ENCODE measurements at places on chromosomes 7 and 10.
A peak's percentile ranks its signal among the peaks of the same experiment; 100 is the strongest.

- DNase-seq, result no peak
These were observed 22.9 kb downstream of the MCM10 start for GRCh38 chr10:13184276-13184675.

- DNase-seq, result no peak
These were observed 1238.9 kb downstream of the XPNPEP1 start for GRCh38 chr10:108684431-108684830.

DNA sequence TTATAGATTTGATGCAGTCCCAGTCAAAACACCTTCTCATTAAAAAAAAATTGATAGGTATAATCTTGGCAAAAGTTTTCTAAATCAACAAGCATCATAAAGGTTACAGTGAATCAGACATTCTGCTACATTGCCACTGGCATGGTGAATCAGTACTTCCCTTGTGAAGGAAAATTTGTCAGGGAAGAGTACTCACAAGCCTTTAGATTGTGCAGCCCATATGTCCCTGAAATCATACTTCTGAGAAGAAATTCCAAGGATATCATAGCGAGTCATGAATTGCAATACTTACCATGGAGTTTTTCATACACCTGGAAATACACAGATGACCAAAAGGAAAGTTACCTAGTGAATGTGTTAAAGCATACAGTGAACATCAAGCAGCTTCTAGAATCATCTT is 17.2 kb downstream of the VSTM2A start:
- no peak for DNase-seq

GRCh38 chr7:138698281-138698680 is 2.9 kb downstream of the SVOPL start:
- DNase-seq, result no peak

GRCh38 chr10:126496771-126497545 is 108.7 kb upstream of the ADAM12 start:
- DNase-seq, result no peak

DNA sequence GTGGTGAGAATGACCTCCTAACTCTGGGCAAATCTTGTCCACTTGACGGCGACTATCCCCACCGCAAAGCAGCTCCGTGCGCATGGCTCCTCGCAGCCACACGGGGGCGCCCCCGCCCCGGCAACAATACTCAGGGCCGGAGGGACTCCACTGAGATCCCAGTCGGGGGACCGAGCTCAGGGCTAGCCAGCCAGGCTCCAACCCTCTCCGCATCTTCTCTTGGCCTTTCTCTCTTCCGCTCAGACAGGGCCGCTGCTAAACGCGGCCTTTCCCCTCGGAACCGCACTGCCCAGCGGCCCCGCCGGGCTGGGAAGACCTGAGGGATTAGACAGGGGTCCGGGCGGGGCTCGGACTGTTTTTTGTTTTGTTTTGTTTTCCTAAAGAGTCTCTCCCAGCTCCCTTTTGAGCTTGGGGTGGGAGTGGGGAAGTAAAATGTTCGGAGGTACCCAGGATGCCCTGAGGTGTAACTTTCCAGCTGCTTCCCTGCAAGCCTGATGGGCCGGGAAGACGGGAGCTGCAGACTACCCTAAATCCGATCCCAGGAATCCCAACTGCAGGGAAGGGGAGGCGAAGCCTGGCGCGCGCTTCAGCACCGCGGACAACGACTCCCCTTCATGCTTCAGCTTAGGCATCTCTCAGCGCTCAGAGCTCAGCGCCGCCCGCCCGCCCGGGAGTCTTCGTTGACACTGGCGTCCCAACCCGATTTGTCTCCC is 2.7 kb downstream of the KCNIP2 start:
- DNase-seq, result no peak

- peak; percentile 22 for DNase-seq
These were observed 3.3 kb downstream of the CASD1 start for GRCh38 chr7:94512735-94513564.

DNA sequence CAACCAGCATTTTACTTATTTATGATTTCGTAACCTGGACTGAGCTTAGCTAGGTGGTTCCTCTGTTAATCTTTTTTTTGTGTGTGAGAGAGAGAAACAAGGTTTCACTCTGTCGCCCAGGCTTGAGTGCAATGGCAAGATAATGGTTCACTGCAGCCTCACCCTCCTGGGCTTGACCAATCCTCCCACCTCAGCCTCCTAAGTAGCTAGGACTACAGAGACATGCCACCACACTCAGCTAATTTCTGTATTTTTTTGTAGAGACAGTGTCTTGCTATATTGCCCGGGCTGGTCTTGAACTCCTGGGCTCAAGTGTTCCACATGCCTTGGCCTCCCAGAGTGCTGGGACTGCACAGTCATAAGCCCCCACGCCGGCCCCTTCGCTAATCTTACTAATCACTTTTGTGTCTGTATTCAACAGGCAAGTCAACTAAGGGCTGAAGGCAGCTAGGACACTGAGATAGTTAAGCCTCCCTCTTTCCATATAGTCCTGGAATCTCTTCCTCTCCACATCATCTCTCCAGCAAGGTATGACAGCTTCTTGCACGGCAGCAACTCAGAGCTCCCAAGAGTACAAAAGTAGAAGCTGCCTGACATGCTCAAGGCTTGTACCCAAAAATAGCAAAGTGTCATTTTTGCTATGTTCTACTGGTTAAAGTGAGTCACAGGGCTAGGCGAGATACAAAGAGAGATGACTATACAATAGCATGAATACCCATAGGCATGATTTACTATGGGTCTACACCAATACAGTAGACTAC is 11.3 kb downstream of the KMT2C start:
- DNase-seq, result no peak

DNA sequence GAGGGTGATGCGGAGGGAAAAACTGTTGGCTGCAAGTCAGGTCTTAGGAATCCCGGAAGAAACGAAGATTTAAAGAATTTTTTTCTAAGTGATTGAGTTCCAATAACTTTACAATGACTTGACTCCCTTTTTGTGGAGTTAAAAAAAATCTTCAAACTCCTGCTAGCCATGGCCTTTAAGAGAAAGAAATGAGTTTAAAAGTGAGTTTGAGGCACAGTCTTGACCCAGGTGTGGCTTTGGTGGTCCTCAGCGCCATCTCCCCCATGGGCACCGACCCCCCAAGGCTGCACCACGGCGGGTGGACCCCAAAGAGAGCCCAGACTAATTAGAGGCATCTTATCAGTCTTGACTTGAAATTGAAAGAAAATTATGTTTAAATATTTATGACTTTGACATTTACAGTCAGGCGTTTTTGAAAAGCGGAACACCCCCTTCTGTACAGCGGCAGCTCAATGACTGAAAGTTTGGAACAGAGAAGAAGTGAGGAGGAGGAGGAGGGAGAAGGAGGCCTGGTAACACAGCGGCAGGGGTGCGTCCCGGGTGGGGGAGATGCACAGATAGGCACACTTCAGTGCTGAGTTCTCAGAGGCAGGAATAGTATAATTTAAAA is 349.6 kb downstream of the DNAJB6 start:
- no peak for DNase-seq

- DNase-seq, result no peak
These were observed 152.9 kb downstream of the CCDC3 start for GRCh38 chr10:12848439-12849173.

- no peak for DNase-seq
These were observed 309.7 kb downstream of the EXOC4 start for GRCh38 chr7:133562621-133563020.

DNA sequence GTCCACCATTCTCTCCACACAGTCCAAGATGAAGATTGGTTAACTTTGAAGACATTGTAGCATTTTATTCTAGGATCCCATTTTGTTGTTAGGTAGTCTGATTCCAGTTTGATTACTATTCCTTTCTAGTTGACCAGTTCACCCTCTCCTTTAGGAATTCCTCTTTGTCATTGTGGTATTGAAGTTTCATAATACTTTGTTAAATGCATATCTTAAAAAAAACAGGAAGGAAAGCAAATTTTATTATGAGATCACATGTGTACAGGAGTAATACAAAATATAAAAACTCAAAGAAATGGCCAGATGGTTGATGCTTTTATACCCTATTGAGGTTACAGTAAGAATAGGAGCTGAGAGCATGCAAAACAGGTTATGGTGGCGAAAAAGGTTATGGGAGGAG is 15.5 kb upstream of the SEMA3C start:
- DNase-seq, result no peak

- no peak for DNase-seq
These were observed 449.5 kb upstream of the MKI67 start for GRCh38 chr10:128575761-128576160.

DNA sequence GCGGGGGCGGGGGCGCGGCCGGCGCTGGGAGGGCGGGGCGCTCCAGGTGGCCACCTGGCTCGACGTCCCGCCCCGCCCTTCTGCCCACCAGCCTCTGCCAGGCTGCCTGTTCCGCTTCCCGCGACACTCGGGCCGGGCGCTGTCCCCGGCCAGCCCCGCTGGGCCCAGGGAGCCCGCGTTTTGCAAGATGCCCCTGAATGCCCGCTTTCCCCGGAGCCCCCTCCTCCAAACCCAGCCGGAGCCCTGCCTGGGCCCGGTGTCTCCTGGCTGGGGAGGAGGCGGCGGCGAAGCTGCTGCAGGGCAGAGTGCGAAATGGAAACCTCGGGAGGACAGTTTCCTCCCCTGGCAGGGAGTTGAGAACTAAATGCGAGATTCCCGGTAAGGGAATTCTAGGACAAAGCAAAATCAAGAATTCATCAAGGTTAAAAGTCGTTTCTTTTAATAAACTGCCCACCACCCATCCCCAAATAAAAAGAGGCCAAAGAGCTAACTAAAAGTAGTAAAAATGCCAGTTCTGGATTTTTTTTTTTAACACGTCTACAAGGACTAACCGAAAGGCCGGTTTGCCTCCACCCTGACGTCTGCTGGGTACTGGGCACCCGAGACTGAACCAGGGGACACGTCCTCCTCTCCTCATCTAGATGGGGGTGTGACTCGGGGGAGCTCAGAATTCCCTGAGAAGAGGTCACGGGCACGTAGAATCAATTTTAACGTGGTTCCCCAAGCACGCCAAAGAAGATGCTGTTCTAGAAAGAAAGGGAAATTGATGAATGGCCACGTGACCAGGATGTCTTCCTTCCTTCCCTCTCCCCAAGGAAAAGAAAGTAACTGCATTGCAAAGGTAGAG is 200.4 kb upstream of the NFE2L3 start:
- peak; percentile 51 for DNase-seq

GRCh38 chr7:83610649-83611304 is 38.2 kb downstream of the SEMA3E start:
- no peak for DNase-seq

- DNase-seq, result no peak
These were observed 16.3 kb downstream of the VSTM4 start for GRCh38 chr10:49099046-49099445.

DNA sequence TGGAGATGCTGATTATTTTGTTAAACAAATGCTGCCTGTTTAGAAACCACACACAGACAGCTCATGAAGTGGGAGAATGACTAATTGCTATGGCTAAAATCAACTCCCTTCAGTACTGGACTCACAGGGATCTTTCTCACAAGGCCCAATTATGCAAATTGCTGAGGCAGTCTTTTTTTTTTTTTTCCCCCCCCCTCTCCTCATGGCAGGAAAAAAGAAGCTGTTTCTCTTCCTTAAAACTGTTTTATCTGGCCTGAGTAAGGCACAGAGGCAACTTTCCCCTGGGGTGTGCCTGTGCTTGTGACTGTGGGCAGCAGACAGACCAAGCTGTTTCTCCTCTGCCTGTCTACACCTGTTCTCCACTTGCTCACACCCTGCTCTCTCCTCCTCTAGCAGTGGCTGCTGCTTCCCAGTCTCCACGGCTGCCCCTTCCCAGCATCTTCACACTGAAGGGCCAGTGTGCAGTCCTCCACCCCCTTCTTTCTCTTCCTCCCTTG is 65.4 kb upstream of the STEAP1B start:
- no peak for DNase-seq

DNA sequence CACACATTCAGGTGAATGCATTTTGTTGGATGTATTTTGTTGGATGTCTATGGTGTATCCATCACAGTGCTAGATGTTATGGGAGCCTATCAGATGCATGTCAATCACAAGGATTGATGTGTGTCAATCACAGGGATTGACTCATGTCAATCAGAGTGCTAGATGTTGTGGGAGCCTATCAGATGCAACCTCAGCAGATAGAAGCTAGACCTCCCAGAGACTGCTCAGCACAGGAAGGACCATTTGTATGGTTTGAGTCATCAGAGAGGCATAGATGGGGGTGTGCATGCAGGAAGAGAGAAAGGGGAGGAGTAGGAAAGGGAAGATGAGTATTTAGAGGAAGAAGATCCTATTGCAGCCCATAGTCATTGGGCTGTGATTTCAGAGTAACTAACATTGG is 48.3 kb upstream of the PITRM1 start:
- DNase-seq, result no peak

- DNase-seq, result no peak
These were observed 24.1 kb upstream of the DNMBP start for GRCh38 chr10:100033766-100034418.

DNA sequence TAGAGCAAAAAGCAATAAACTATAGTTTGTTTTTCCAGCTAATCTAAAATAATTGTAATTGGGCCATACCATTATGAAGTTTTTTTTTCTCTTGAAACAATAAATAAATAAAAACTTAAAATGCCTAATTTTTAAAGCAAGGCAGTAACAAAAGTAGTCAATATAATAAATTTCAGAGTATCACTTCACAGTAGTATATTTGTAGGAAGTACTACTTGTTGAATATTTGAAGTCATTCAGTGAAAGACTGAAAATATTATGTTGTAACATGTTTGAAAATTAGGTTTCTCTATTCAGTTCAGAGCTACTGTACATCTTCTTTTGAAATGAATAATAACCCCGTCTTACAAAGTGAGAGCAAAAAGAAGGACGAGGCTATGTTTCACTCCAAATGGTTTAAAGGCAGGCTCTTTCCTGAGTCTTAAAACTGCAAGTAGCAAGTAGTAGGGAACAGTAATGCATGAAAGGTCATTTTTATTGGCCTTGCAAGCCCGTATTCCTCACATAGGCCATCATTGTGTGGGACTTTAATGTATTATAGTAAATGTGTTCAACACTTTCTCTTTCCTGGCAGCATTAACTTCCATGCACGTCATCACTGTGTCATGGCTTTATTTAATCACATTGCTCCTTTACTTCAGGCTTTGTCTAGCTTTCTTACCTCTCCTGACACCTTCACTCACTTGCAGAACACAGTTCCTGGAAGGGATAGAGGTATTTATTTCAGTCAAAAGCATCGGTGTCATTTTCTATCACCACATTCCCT is 141.4 kb downstream of the VTI1A start:
- DNase-seq, result no peak

- DNase-seq, result no peak
These were observed 1.3 kb upstream of the BMI1 start for GRCh38 chr10:22319547-22319979.
